ENCODE measurements at places on chromosomes 5 and 9. TPM values are rescaled to one million over a fixed set of nuclear protein-coding genes. Genes with fewer than 3 reads are reported as not detected.

DNA sequence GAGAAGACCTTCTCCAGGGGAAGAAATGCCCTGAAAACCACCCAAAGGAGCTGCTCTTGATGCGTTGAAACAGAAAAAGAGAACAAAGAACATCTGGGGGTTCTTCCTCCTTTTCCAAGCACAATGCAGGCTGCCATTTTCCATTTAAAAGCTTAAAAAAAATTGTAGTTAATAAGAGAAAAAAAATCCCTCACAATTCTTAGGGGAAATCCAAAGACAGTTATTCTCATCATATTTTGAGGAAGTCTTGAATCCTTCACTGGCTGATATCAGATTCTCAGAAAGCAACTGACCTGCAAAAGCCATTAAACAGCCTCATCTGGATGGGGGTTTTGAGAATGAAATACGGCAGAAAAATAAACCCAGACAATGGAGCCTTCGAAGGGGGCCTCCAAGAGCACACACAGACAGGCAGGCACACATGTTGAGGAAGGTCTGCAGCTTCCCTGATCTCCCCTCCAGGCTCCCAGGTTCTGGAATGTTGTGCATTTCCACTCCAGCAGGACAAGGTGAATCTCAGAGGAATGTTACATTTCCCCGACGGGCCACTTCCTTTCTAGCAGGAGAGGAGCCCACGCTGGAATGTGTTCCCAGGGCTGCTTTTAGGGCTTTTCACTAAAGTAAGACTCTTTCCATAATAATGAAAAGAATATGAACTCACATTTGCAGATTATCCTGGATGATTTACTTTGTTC, 159.4 kb upstream of the S1PR3 start:
- no peak overlapping the region for H3K27ac ChIP-seq
- no peak overlapping the region for H3K4me3 ChIP-seq
- H3K36me3 ChIP-seq: no peaks in the 10 kb centered on the region
- peaks cover 7% of the 10 kb centered on the region for H3K4me1 ChIP-seq
- DNase-seq: no peak
- peaks cover 38% of the 10 kb centered on the region for H3K27me3 ChIP-seq

GRCh38 chr5:64666078-64666477, 24.2 kb upstream of the SHISAL2B start:
- H3K27ac ChIP-seq: no peak overlapping the region
- H3K27me3 ChIP-seq: no peaks in the 10 kb centered on the region
- DNase-seq: no peak
- no peaks in the 10 kb centered on the region for H3K36me3 ChIP-seq
- no peaks in the 10 kb centered on the region for H3K4me1 ChIP-seq

DNA sequence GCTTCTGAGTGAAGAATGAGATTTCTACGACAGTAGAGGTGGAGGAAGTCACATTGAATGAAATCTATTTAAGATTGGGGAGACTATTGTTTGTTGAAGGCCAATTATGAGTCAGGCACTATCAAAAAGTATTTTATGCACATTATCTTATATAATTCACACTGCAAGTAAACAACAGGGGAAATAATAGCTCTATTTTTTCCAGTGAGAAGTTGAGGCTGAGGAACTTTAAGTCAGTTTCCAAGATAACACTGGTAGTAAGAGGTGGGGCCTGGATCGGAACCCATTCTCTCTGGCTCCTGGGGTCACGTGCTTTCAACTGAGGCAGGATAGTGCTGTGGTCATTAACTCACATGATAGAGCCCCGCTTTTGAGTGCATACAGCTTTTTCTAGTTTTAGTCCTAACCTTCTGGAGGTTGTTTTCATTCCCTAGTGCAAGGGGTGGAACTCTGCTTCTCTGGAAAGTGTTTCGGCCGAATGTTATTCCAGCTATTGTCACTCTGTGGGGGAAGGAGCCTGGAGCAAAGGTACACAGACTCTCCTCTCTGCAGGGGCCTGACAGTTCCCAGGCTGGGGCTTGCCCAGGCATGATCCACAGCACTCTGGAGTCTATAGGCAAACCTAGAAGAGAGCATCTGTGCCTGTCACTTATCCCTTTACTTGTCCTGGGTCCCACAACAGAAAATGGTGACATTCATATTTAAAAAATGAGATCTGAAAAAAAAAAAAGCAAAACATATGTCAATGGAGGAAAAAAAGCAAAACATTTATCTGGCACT, 352.4 kb upstream of the ACTBL2 start:
- no peaks in the 10 kb centered on the region for H3K36me3 ChIP-seq
- DNase-seq: no peak
- H3K4me3 ChIP-seq: no peak overlapping the region
- H3K27ac ChIP-seq: no peak overlapping the region

The OBP2B gene
- total RNA-seq: not detected

- peaks cover 2% of the 10 kb centered on the region for H3K27me3 ChIP-seq
- peaks cover 14% of the 10 kb centered on the region for H3K36me3 ChIP-seq
- DNase-seq: no peak
- peaks cover 78% of the 10 kb centered on the region for H3K4me1 ChIP-seq
These were observed 35.8 kb downstream of the PIK3R1 start for GRCh38 chr5:68251386-68251785.

DNA sequence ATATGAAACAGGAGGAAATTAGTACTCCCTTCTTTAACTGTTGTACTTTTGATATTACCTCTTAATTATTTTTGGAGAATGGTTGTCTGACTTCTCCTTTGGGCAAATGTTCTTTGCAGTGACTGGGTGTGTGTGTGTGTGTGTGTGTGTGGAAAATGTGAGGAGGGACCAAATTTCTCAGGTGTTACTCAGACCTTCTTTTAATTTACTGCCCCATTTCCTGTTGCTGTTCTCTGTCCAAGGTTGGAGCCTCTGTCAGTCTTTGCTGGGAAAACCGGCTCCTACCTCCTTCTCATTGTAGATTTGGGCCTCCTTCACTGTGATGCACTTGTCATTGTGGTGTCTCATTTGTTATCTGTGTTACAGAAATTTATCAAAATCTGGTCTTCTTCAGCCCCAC, 68.4 kb downstream of the PBX3 start:
- H3K36me3 ChIP-seq: no peaks in the 10 kb centered on the region
- no peak overlapping the region for H3K4me3 ChIP-seq
- H3K27me3 ChIP-seq: no peaks in the 10 kb centered on the region
- no peak for DNase-seq

GRCh38 chr5:52598968-52599367, 188.7 kb upstream of the ITGA1 start:
- H3K4me3 ChIP-seq: no peak overlapping the region
- no peaks in the 10 kb centered on the region for H3K4me1 ChIP-seq
- DNase-seq: no peak
- H3K36me3 ChIP-seq: no peaks in the 10 kb centered on the region
- H3K27me3 ChIP-seq: peaks cover 2% of the 10 kb centered on the region

GRCh38 chr9:95332860-95333259, 15.4 kb upstream of the FANCC start:
- DNase-seq: no peak
- H3K4me1 ChIP-seq: no peaks in the 10 kb centered on the region
- peaks cover 6% of the 10 kb centered on the region for H3K27me3 ChIP-seq
- no peaks in the 10 kb centered on the region for H3K36me3 ChIP-seq

- H3K27ac ChIP-seq: no peak overlapping the region
- no peak overlapping the region for H3K4me3 ChIP-seq
- no peak for DNase-seq
- H3K36me3 ChIP-seq: peaks cover 3% of the 10 kb centered on the region
- H3K4me1 ChIP-seq: no peaks in the 10 kb centered on the region
These were observed 9.1 kb upstream of the TRIO start for GRCh38 chr5:14134083-14134482.

The OR1Q1 gene
- not detected for total RNA-seq

- H3K4me1 ChIP-seq: peaks cover 16% of the 10 kb centered on the region
- peaks cover 4% of the 10 kb centered on the region for H3K27me3 ChIP-seq
- no peak overlapping the region for H3K4me3 ChIP-seq
- no peak for DNase-seq
- peaks cover 11% of the 10 kb centered on the region for H3K36me3 ChIP-seq
These were observed 5.5 kb downstream of the ANAPC2 start for GRCh38 chr9:137182836-137183235.

DNA sequence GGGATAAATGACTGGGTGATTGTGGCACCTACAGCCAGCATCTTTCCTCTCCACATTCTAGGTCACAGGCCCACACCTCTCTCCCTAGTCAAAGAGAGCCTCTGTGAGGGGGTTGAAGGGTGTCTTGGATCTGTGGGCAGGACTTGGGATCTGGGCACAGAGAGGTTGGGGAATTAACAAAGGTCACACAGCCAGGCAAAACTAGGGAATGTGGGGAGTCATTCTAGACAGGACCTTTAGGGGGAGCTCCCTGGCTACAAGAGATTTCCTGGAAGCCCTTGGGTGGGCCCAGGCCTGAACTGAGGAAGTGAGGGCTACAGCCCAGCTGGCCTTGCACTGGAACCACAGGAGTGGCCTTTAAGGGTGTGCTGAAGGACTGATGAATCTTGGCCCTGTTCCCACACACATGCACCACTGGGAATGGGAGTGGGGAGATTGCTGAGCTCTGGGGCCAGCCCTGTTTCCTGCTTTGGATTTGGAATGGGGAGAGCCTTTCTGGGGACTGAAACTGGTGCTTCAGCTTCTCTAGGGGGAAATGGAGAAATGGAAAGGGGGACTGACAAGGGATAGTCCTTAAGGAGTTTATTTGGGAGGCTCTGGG, 12.4 kb upstream of the CXXC5 start:
- H3K27me3 ChIP-seq: no peaks in the 10 kb centered on the region
- peaks cover 9% of the 10 kb centered on the region for H3K36me3 ChIP-seq
- no peak for DNase-seq
- peak overlapping the region; percentile 55 for H3K4me3 ChIP-seq
- peaks cover 41% of the 10 kb centered on the region for H3K4me1 ChIP-seq
- peak overlapping the region; percentile 71 for H3K27ac ChIP-seq

DNA sequence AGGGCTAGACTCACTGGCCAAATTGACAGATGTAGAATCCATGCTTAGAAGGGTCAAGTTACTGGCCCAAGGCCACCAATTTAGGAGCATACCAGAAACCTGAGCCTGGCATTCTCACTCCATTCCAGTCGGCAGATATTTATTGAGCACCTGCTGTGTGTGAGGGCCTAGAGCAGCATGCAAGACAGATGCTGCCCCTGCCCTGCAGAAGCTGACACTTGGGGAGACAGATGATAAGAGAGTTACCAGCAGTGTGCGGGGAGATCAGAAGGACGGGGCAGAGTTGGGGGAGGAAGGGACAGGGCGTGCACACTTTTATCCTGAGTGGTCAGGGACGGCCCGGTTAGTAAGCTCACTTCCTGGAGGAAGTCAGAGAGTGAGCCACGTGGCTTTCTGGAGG, 111.5 kb upstream of the RAPGEF1 start:
- H3K27ac ChIP-seq: no peak overlapping the region
- peaks cover 5% of the 10 kb centered on the region for H3K4me1 ChIP-seq
- no peaks in the 10 kb centered on the region for H3K36me3 ChIP-seq

DNA sequence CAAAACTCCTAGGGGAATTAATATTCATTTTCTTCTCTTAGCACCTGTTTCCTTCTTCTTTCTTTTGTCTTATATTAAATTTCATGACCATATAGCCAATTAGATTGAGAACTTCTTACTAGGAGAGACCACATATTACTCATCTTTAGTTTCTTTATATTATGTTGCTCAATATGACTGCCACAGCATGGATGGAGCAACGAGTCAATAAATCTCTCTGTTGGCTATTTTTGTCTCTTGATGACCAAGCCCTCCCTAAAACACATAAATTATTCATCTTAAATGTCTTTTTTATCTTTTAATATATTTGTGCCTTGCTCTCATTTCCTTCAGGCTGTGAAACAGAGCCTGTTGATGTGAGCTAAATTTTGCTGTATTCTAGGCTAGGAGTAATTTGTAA, 123.0 kb downstream of the ADAMTSL1 start:
- DNase-seq: no peak
- no peaks in the 10 kb centered on the region for H3K27me3 ChIP-seq
- H3K36me3 ChIP-seq: no peaks in the 10 kb centered on the region
- no peaks in the 10 kb centered on the region for H3K4me1 ChIP-seq
- no peak overlapping the region for H3K27ac ChIP-seq
- no peak overlapping the region for H3K4me3 ChIP-seq

The PFN3 gene
- total RNA-seq: not detected

- DNase-seq: no peak
- H3K36me3 ChIP-seq: no peaks in the 10 kb centered on the region
- H3K27ac ChIP-seq: no peak overlapping the region
- H3K4me1 ChIP-seq: no peaks in the 10 kb centered on the region
- H3K4me3 ChIP-seq: no peak overlapping the region
These were observed 28.0 kb downstream of the MARCHF3 start for GRCh38 chr5:127002390-127002789.

The MEGF10 gene
- total RNA-seq: not detected

DNA sequence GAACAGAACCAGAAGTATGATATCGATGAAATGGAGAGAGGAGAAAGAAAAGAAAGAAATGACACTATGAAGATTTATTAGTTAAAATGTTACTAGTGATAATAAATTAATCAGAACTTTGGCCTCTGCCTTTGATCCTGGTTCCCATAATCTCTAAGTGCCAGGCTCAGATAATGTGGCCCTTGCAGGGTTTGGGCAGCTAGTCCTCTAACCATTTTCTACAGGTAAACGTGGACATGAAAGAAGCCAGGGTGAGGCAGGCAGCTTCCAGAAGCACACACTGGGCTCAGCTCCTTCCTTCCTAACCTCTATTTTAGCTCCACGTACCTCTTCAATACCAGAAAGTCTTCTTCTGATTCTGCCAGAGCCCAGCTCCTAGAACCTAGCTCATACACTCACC, 30.6 kb downstream of the SYK start:
- no peak for DNase-seq
- no peak overlapping the region for H3K27ac ChIP-seq
- no peaks in the 10 kb centered on the region for H3K36me3 ChIP-seq
- no peak overlapping the region for H3K4me3 ChIP-seq

The SAPCD2 gene
- 23.9 TPM for total RNA-seq

DNA sequence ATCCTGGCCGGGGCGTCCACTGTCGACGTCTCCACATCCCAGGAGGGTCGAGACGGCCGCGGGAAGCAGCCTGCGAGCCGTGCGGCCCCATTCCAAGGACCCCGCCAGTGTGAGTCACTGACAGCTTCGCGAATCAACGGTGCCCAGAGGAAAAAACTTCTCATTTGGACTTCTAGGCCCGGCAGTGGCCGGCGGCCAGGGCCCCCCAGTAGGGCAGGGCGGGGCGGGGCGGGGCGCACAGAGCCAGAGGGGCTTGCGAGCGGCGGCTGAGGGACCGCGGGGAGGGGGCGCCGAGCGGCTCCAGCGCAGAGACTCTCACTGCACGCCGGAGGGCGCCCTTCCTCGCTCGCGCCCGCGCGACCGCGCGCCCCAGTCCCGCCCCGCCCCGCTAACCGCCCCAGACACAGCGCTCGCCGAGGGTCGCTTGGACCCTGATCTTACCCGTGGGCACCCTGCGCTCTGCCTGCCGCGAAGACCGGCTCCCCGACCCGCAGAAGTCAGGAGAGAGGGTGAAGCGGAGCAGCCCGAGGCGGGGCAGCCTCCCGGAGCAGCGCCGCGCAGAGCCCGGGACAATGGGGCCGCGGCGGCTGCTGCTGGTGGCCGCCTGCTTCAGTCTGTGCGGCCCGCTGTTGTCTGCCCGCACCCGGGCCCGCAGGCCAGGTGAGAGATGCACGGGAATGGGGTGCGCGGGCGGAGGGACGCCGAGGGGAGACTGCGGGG, at the start of gene F2R:
Gene F2R (plus strand): TSS at position 391 of the 720 bp plus-strand sequence. CDS start 182 bp downstream, at position 573.
- peak within 1 kb of the TSS; percentile 85 for H3K4me3 ChIP-seq
- peaks cover 19% of the 10 kb centered on the region for H3K27me3 ChIP-seq
- DNase-seq: no peak
- peaks cover 39% of the 10 kb centered on the region for H3K4me1 ChIP-seq
- peaks cover 7% of the 10 kb centered on the region for H3K36me3 ChIP-seq
- peak within 1 kb of the TSS; percentile 34 for H3K27ac ChIP-seq

The FRMPD1 gene
- 0.03 TPM for total RNA-seq

All from activated T-helper 1 cell treated with anti-CD3 and anti-CD28 coated beads, Interleukin-12 subunit alpha, Interleukin-12 subunit beta, Interleukin-2, Interleukin-4 antibody, amounts not matched to agents 30 ng/mL and 10 ng/mL and 1 ng/mL, durations not matched to agents 14 hours and 24 hours and 36 hours (primary cell).